ENCODE measurements at places on chromosomes 7 and 10. TPM values are rescaled to one million over a fixed set of nuclear protein-coding genes. Genes with fewer than 3 reads are reported as not detected.

GRCh38 chr10:86221442-86222335 is 144.9 kb downstream of the GRID1 start:
- no peaks in the 10 kb centered on the region for H3K36me3 ChIP-seq
- H3K27ac ChIP-seq: no peak overlapping the region
- ATAC-seq: no peak
- no peaks in the 10 kb centered on the region for H3K4me1 ChIP-seq
- H3K4me3 ChIP-seq: no peak overlapping the region
- peaks cover 15% of the 10 kb centered on the region for H3K27me3 ChIP-seq

DNA sequence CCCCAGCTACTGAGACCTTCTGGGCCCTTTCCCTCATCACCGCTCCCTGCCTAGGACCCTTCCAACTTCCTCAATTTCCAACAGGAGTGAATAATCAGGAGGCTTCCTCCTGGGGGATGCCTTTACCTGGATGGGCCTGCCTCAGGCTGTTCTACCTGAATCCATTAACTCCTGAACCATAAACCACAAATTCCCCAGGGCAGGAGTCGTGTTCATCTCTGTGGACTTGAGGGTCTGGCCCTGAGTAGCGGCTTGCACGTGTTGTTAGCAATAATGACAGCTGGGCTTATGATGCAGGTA is 105.1 kb upstream of the GPR26 start:
- H3K27ac ChIP-seq: no peak overlapping the region
- H3K36me3 ChIP-seq: no peaks in the 10 kb centered on the region
- no peak overlapping the region for H3K4me3 ChIP-seq

DNA sequence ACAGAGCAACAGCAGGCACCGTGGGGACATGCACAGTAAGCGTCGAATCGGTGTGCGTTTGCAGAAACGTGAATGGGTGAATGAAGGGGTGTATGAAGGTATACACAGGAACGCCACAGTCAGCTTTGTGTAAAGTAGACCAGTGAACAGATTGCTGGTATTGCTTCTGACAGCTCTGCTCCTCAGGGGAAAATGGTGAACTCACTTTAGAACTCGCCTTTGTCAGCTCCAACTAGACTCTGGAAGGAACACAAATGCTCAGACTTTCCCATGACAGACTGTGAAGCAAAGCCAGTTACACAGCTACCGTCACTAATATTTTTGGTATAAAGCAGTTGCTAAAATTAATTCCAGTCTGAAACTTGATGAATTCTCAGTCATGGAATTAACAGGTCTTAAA is 78.9 kb downstream of the CUX1 start:
- no peaks in the 10 kb centered on the region for H3K36me3 ChIP-seq
- ATAC-seq: no peak
- peak overlapping the region; percentile 68 for H3K27ac ChIP-seq
- no peaks in the 10 kb centered on the region for H3K27me3 ChIP-seq
- H3K4me1 ChIP-seq: no peaks in the 10 kb centered on the region

PLPP4 gene
- total RNA-seq: 2.5 TPM

DNA sequence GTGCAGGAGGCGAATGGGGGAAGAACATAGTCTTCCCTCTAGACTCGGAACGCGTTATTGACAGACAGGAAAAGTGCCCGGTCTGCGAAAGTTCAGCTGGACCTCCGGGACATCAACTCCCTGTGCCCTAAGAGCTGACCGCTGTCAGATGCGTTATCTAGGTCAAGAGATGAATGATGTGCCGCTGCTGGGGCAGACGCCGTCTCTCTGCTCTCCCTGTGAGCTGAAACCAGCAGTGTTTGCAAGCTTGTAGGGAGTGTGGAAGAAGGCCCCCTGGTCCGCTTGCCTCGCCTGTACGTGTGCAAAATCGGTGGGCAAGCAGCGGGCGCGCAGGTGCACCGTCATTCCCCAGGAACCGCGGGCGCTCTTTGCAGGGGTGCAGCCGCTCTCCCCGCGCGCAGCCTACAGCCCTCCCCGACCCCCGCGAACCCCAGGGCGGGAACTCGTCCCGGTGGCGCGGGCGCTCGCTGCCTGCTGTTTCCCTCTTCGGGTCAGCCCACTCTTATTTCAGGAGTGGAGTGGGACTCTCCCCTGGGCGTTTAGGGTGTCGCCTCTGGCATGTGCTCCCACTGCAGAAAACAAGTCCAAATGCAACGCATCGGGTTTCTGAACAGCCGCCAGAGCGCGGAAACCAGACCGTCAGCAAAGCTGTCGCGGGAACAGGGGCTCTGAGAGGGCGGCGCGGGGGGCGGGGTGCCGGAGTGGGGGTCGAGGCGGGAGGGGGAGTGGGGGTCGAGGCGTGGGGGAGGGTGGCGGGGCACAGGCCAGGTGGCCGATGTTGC is 1.8 kb upstream of the PFKFB3 start:
- peak overlapping the region; percentile 54 for H3K4me3 ChIP-seq
- peaks cover 88% of the 10 kb centered on the region for H3K4me1 ChIP-seq
- no peaks in the 10 kb centered on the region for H3K27me3 ChIP-seq
- no peaks in the 10 kb centered on the region for H3K36me3 ChIP-seq
- peak overlapping the region; percentile 100 for H3K27ac ChIP-seq

DNA sequence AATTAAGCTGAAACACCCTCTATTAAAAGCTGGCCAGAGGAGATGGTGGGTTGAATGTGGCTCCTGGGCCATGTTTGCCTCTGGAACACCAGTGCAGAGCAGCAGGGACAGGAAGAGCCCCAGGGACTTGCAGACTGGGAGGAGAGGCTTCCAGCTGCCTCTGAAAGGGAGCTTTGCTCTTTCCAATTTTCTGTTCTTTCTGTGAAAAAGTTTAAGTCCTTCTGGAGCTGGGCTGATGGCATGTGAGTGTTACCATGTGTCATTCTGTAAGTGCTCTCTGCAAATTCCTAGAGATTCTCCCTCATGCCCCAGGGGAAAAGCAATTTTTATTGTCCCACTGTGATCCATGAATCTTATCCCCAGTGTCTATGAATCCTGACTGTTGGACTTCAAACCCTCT is 112.8 kb upstream of the LANCL2 start:
- H3K27ac ChIP-seq: no peak overlapping the region
- H3K27me3 ChIP-seq: peaks cover 7% of the 10 kb centered on the region
- no peak for ATAC-seq
- no peak overlapping the region for H3K4me3 ChIP-seq
- H3K4me1 ChIP-seq: no peaks in the 10 kb centered on the region

DNA sequence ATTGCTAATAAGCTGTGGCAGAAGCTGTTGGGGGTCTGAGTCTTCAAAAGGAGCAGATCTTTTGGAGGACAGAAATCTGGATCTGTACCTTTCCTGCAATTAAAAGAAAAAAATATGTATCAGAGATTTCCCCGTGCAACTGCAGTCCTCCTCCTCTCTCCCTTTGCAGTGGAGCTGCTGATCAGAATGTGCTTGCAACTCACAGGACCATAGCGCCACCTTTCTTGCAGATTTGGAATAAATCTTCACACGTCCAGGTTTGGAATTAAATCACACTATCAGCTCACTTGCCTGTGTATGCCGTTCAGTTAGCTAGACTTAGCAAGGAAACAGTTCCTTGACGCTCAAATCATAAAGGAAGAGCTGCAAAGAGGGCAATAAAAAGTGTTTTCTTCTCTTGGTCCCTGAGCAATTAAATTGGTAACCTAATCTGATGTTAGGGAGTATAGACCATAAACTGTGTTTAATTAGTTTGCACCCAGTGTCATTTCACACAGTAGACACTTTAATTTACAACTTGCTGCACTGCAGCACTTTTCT is 77.4 kb downstream of the PON1 start:
- no peak overlapping the region for H3K27ac ChIP-seq
- H3K27me3 ChIP-seq: no peaks in the 10 kb centered on the region
- H3K4me3 ChIP-seq: no peak overlapping the region
- H3K4me1 ChIP-seq: no peaks in the 10 kb centered on the region
- ATAC-seq: peak; percentile 57

DNA sequence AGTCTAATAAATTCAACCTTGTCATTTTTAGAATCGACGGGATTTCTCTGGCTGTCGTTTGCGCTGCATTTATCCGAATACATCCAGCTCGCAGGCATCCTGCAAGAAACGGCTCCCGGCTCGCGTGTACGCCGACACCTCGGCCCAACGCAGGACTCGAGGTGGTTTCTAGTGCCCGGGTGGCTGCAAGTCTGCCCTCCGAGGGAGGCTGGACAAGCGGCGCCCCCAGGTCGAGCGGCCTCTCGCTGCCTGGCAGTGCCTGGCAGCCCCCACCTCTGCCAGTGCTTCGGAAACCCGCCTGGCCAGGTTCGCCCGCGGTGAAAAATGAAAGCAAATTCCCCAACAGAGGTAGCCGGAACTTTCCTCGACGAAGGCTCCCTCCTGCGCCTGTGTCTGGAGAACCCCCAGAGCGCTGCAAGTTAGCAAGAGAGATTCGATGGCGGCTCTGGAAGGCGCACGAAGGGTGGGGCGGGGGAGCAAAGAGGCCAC is 5.7 kb upstream of the ZNF503 start:
- ATAC-seq: no peak
- no peaks in the 10 kb centered on the region for H3K4me1 ChIP-seq
- no peaks in the 10 kb centered on the region for H3K27me3 ChIP-seq
- H3K36me3 ChIP-seq: no peaks in the 10 kb centered on the region
- peak overlapping the region; percentile 99 for H3K27ac ChIP-seq

DNA sequence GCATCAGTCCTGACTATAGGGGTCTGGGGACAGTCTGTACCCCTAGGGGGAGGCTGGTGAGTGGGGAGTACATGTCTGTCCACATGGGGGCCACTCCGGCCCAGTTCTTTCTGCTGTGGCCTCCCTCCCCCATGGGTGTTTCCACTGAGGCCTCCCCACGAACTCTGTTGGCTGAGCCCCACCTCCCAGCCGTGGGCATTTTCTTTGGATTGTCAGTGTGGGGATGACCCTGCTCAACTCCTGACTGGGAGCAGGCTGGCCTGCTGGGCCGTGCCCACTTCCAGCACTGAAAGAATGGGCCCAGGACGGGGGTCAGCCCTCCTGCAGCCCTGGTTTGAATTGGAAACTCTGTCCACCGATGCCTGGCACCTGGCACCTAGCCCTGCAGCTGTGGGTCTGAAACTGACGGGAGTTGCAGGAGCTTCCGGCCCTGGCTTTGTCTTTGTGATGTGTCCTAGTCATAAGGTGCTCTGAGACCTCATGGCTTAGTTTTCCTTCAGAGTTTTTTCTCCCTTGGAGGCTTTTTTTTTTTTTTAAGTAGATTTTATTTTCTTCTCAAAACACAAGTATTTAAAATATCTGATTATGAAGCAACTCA is 46.5 kb downstream of the LHPP start:
- H3K4me1 ChIP-seq: no peaks in the 10 kb centered on the region
- H3K4me3 ChIP-seq: no peak overlapping the region
- no peak for ATAC-seq
- H3K36me3 ChIP-seq: no peaks in the 10 kb centered on the region
- no peaks in the 10 kb centered on the region for H3K27me3 ChIP-seq

DNA sequence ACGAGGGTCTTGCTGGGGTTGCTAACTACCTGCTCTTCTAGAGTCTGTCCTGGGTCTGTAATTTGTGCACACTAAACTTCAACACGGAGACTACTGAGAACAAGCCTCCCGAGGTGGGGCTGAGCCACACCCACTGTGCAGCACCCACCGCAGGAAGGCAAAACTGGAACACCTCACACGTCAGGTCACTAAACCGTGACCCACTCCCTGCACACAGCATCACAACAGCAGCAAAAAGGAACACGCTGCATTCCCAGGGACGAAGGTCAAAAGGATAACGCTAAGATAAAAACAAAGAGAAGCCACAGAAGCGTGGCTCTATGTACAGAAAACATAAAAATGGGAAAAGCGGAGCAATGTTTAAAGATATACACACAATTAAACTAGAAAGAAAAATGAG is 170.1 kb downstream of the MAD1L1 start:
- H3K36me3 ChIP-seq: no peaks in the 10 kb centered on the region
- no peak overlapping the region for H3K27ac ChIP-seq
- H3K4me1 ChIP-seq: no peaks in the 10 kb centered on the region

- ATAC-seq: no peak
- no peaks in the 10 kb centered on the region for H3K36me3 ChIP-seq
- H3K27me3 ChIP-seq: no peaks in the 10 kb centered on the region
- H3K27ac ChIP-seq: no peak overlapping the region
- no peaks in the 10 kb centered on the region for H3K4me1 ChIP-seq
- H3K4me3 ChIP-seq: no peak overlapping the region
Measured at GRCh38 chr10:132058111-132058745, 7.5 kb upstream of the JAKMIP3 start.

DNA sequence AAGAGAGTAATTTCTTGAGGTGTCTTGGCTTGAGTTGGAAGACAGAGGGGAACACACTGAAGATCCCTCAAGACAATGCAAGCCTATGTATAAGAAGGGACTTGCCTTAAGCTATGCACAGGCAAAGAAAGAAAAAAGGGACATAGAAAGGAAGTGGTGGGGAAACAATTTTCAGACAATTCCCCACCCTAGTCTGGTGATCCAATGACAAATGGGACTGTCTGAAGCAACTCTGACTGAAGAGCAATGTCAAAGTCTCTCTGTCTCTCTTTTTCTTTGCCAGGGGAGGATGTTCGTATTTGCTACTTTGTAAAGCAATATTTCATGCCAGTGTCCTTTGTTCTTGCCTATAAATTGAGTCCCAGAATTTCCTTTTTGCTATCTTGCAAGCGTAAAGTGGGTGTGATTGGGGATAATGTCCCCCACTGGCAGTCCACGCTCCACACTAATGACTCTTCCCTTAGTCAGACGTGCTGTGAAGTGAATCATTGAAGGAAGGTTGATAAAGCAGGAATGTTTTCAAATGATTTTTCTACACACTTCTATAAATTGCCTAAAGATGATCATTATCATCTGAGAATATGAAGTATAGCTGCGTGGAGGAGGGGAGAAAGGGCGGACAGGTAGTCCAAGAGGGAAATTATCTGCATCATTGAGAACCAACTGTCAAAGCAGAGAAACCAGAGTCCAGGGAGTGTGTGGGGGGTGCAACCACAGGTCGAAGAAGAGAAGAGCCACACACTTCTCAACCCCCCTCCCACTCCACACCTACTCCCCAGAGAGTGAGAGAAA is 243.8 kb upstream of the ETV1 start:
- no peak overlapping the region for H3K4me3 ChIP-seq

DNA sequence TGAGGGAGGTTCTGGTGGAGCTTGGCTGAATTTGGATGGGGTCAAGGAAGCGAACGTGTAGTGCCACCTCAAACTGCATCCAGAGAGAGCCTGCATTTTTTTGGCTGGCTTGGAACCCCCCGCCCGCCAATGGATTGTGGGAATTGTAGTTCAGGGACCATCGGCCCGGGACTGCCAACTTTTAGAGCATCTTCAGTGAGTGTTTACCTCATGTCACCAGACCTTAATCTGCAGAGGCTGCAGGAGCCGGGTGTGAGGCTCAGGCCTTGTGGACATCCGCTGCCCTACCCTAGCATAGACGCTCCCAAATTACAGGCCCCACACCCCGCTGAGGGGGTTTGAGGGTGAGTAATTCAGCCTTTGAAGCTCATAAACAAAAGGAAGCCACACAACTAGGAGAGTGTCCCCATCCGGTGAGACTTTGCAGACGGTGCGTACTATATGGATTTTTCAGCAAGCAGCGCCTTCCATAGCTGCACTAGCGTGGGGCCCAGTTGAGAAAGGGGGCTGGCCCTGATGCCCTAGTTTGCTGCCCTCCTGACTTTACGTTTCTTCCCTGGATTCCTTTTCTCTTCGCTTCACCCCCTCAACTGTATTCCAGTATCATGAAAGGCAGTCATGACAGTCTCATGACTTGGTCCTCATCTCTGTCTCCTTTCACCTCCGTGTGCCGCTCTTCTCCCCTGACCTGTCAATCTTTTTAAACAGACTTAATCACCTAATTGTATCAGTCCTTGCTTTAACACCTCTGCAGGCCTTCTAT is 717 bp downstream of the CNPY4 start:
- H3K36me3 ChIP-seq: no peaks in the 10 kb centered on the region
- H3K4me3 ChIP-seq: peak overlapping the region; percentile 89
- no peaks in the 10 kb centered on the region for H3K27me3 ChIP-seq
- no peaks in the 10 kb centered on the region for H3K4me1 ChIP-seq
